ENCODE measurements at places on chromosomes 5 and 9. TPM values are rescaled to one million over a fixed set of nuclear protein-coding genes. Genes with fewer than 3 reads are reported as not detected.

DNA sequence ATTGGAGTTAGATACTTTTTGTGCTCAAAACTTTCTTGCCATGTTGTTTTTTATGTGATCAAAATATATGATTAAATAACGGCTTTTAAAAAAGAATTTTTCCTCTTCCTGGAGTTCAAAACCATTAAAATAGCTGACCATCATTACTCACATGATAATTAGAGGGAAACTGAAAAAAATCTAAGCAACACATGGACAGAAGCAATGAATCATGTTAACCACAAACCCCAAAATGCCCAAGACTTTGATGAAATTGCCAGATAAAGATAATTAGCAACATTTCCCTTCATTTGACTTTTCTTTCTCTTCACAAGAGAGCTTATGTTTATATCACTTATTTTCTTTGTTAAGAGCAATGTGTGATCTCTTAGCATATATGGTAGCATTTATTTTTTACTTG is 1294.2 kb downstream of the EFNA5 start:
- no peaks in the 10 kb centered on the region for H3K36me3 ChIP-seq
- no peak for DNase-seq
- H3K27ac ChIP-seq = no peak overlapping the region
- H3K4me1 ChIP-seq = no peaks in the 10 kb centered on the region

DNA sequence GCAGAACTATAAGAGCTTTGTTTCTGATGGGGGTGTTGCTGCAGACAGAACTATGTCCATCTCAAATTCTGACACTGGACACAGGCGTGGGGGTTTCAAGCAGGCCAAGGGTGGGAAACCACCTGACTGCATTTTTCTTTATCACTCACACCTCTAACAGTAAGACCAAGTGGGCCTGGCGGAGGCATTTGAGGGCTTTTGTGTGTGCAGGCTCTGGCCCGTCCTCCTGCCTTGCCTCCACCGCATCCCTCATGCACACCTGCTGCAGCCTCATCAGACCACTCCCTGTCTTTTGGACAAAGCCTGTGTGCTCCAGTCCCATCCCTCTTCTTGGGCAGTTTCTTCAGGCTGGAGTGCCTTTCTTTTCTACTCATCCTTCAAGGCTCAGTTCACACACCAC is 7.9 kb downstream of the OR13J1 start:
- H3K27me3 ChIP-seq = peaks cover 3% of the 10 kb centered on the region
- no peaks in the 10 kb centered on the region for H3K36me3 ChIP-seq
- peaks cover 3% of the 10 kb centered on the region for H3K4me1 ChIP-seq
- DNase-seq = no peak
- no peak overlapping the region for H3K4me3 ChIP-seq

DNA sequence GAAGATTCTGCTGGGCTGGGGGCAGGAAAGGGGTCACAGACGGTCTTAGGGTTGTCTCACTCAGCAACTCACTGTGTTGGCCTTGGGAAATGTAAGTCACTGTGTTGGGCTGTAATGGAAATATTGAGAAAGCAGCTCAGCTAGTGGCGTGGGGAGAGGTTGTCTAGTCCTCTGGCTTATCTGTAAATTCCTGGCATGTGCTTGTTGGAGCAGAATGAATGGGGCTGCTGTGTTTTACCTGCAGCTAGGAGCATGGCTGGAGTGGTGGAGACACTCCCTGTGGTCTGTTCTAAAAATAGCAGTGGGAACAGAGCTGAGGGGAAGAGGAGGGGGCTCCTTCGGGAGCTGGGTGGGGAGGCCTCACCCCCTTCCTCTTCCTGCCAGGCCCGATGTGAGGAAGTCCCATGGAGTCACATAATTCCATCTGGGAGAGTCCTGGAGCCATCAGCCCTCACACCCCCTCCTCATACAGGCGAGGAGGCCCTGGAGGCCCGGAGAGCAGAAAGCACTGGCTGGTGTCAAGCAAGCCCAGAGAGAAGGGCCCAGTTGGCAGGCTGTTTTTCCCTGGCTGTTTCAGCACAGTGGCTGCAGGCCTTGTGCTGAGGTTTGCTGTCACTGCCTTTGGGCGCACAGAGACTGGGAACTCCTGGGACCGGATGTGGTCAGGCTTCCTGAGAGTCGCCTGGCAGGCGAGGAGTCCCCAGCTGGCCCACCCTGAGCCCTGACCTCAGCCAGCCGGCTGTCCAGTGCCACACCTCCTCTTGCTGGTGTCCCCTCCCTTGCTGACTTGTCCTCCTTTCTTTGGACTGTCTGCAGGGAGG is 84.9 kb downstream of the RGS3 start:
- no peak for DNase-seq
- no peak overlapping the region for H3K4me3 ChIP-seq
- H3K36me3 ChIP-seq = peaks cover 30% of the 10 kb centered on the region
- H3K4me1 ChIP-seq = peaks cover 14% of the 10 kb centered on the region
- H3K27me3 ChIP-seq = no peaks in the 10 kb centered on the region

DNA sequence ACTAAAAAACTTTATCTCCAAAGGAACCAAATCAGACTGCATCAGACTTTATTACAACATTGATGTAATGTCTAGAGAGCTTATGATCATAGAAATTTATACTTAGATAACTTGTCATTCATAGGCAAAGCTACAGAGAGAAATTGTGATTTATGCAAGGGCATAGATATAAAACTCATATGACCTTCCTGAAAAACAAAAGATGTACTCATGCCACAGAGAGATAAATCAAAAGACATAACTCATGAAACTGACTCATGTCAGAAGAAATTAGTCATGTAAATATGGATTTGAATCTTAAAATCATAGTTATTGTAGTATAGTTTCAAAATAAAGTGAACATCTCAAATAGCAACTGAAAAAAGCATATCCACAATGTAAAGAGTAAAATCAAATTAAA is 186.2 kb downstream of the GABBR2 start:
- H3K36me3 ChIP-seq = no peaks in the 10 kb centered on the region
- no peak for DNase-seq
- no peak overlapping the region for H3K27ac ChIP-seq
- peaks cover 3% of the 10 kb centered on the region for H3K27me3 ChIP-seq

The ZBTB34 gene
- polyA plus RNA-seq = 2.0 TPM

The FUT7 gene
- polyA plus RNA-seq = 0.09 TPM

The MYMK gene
- polyA plus RNA-seq = not detected

DNA sequence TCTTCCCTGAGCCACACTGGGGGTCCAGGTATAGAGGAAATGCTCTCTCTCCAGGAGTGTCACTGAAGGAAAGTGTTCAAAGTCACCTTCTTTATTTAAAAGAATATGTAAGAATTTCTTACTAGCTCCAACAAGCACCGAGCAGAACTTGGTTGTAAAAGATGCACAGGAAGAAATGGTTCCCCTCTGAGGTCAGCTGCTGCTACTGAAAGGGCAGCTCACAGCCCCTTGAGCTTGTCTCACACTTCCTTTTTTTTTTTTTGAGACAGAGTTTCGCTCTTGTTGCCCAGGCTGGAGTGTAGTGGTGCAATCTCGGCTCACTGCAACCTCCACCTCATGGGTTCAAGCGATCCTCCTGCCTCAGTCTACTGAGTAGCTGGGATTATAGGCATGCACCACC is 77.2 kb downstream of the PRRT1B start:
- DNase-seq = no peak
- no peak overlapping the region for H3K4me3 ChIP-seq
- peaks cover 2% of the 10 kb centered on the region for H3K4me1 ChIP-seq
- peaks cover 86% of the 10 kb centered on the region for H3K36me3 ChIP-seq
- H3K27ac ChIP-seq = peak overlapping the region; percentile 42
- no peaks in the 10 kb centered on the region for H3K27me3 ChIP-seq

DNA sequence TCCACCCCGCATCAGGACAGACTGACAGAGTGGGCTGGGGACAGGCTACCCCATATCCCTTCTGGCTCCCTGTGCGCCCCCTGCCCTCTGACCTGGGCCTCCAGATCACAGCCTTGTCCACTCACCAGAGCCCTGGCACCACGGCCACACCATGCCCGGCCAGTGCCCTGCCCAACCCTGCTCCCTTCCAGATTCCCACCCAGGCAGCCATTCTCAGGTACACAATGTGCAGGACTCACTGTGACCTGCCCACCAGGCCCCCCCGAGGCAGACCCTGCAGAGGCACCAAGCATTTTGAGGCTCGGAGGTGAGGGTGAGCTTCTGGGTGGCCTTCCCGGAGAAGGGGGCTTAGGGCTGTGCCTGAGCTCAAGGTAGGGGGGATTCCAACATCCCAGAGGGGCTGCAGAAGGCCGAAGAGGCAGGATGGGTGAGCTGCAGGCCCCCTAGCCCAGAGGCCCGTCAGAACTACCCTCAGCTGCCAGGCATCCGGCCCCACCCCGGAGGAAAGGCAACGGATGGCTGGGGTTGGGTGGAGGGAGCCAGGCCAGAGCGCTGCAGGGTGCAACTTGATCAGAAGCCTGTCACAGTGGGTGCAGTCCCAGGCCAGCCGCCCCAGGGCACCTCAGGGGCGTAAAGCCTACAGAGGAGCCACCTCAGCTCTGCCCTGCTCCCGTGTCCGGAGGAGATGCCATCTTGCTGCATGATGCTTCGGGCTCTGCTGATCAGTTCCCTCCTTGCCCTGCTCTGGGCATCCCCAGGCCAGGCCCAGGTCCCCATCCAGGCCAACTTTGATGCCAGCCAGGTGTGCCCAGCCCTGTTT is at the start of gene LCNL1:
TSS of gene LCNL1 (plus strand) at position 762 of the 820 bp plus-strand sequence. CDS start 594 bp downstream, outside the sequence.
- no peak for DNase-seq
- peaks cover 3% of the 10 kb centered on the region for H3K27me3 ChIP-seq
- H3K27ac ChIP-seq = no peak within 1 kb of the TSS
- no peaks in the 10 kb centered on the region for H3K36me3 ChIP-seq
- H3K4me3 ChIP-seq = no peak within 1 kb of the TSS
- peaks cover 5% of the 10 kb centered on the region for H3K4me1 ChIP-seq

- no peaks in the 10 kb centered on the region for H3K27me3 ChIP-seq
- H3K4me3 ChIP-seq = no peak overlapping the region
- H3K4me1 ChIP-seq = peaks cover 6% of the 10 kb centered on the region
- DNase-seq = no peak
- H3K27ac ChIP-seq = no peak overlapping the region
Observed at GRCh38 chr5:132296412-132297016, 2.3 kb downstream of the SLC22A4 start.

DNA sequence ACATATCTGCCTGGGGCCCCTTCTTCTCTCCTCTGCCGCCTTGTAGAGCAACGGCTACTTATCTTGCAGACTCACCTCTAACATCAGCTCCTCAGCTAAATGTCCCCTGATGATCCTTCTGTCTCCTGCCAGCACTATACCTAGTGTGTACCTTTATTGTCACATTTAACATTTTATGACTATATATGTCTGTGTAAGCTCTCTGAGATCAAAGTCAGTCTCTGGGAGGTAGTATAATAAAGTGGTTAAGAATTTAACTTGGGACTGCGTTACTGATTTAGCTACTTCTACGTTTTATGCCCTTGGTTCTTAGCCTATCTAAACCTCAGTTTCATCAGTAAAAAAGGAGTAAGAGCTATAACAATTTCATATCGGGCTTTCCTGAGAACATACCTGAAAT is 2.2 kb downstream of the TMED7 start:
- no peak overlapping the region for H3K4me3 ChIP-seq
- no peaks in the 10 kb centered on the region for H3K36me3 ChIP-seq
- H3K27me3 ChIP-seq = no peaks in the 10 kb centered on the region
- no peak overlapping the region for H3K27ac ChIP-seq

GRCh38 chr9:92402826-92403745 is 1.3 kb downstream of the OGN start:
- H3K27ac ChIP-seq = no peak overlapping the region
- no peak overlapping the region for H3K4me3 ChIP-seq
- peaks cover 7% of the 10 kb centered on the region for H3K4me1 ChIP-seq

DNA sequence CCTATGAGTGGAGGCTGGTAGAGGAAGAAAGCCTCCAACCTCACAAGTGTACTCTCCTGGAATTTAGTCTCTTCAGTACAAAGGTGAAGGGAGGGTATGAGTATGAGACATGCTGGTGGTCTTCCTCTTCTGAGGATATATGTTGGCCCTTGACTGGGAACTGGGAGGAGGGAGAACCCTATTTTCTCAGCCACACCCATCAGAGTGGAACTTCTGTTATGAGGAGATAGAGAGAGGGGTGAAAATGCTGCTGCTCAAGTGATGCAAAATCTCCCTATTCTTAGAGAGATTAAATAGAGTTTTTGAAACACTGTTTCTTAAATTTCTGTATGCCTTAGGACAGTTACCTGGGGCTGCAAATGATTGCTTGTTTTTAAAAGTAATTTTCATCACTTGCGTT is 203.4 kb upstream of the PRR16 start:
- no peak for DNase-seq
- no peaks in the 10 kb centered on the region for H3K36me3 ChIP-seq
- H3K27me3 ChIP-seq = no peaks in the 10 kb centered on the region
- H3K4me1 ChIP-seq = no peaks in the 10 kb centered on the region
- no peak overlapping the region for H3K27ac ChIP-seq

DNA sequence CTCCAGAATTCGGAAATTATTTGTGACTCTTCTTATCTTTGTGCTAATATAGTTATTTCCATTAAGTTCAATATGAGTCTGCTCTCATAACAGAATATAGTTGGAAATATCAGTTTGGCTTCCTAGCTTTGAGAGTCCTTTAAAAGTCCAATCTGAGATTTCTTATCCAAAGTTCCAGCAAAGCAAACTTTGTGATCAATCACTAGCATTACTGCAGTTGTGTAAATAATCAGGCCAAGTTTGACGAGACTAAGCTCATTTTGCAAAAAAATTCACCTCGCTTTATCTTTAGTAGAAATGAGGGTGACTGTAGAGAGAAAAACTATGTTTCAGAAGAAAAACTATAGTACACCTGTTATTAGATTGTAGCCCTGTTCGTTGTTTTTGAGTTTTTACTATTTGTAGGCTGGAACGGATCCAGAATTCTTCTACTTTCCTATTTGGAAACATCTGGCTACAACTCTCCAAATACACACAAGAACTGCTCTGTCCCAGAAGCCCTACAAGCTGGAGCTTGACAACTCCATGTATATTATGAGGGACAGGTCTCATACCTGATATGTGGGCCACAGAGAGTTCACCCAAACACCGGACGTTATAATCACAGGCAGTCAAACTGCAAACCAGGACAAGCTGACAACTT is 47.8 kb downstream of the RAPGEF1 start:
- DNase-seq = no peak
- H3K27me3 ChIP-seq = no peaks in the 10 kb centered on the region
- H3K4me1 ChIP-seq = no peaks in the 10 kb centered on the region
- peaks cover 5% of the 10 kb centered on the region for H3K36me3 ChIP-seq
- no peak overlapping the region for H3K4me3 ChIP-seq
- no peak overlapping the region for H3K27ac ChIP-seq

DNA sequence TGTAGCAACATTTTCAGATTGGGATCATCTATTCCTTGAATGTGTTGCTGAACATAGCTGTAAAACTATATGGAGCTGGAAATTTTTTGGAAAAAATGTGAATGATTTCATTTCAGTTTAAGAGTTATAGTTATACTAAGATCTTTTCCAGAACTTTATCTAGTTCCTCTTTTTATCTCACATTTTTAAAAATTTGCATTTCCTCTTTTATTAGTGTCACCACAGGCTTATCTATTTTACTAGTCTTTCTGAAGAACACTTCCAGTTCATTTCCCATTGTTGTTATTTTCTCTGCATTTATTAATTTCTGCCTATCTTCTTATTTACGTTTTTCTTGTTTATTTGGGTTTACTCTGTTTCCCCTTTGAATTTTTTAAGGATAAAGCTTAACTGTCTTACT is 46.0 kb upstream of the FSTL4 start:
- DNase-seq = no peak
- peaks cover 2% of the 10 kb centered on the region for H3K27me3 ChIP-seq

The ZNF618 gene
- 5.5 TPM for polyA plus RNA-seq

The TMEM250 gene
- 43.9 TPM for polyA plus RNA-seq

All from small intestine (tissue), 16 donors.